ENCODE measurements at places on chromosomes 5 and 9. TPM values are rescaled to one million over a fixed set of nuclear protein-coding genes. Genes with fewer than 3 reads are reported as not detected.

GRCh38 chr5:36669015-36669651 lies 62.7 kb downstream of the SLC1A3 start:
- DNase-seq = no peak

GRCh38 chr9:36597412-36598178 lies 24.9 kb downstream of the MELK start:
- peak; percentile 60 for DNase-seq

GRCh38 chr9:129177791-129178567 lies at the start of gene IER5L:
TSS of gene IER5L (minus strand) at chr9:129178261. CDS start at chr9:129178052, 209 bp downstream.
- DNase-seq = peak; percentile 97

DNA sequence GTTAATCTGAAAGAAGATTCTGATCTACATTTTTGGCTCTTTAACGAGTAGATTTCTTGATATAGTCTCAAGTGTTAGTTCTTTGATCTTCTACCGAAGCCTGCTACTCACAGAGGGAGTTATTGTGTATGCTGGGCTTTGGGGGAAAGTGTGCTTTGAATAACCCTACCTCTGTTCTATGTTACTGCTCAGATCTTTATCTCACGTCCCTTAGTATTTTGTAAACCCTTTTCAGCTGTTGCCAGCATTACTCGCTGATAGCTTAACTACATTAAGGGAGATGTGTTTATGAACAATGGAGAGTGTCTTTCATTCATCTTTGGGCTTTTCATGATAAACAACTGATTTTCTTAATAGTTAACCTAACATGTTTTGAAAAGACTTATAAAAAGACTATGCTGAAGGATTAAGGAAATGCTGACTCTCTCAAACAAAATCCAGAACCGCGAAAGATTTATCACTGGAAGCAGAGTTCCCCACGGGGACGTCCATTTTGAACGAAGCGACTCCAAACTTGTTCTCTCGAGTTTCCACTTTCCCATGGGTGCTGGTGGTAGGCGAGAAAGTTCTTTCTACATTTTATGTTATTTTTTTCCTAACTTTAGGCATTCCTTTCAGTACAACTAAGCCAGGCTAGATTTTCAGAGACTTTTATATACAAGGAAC lies 27.9 kb upstream of the ALDH1A1 start:
- peak; percentile 48 for DNase-seq

GRCh38 chr5:135750506-135750905 lies 84.0 kb upstream of the SLC25A48 start:
- DNase-seq = no peak

GRCh38 chr5:133778636-133779035 lies 166.3 kb upstream of the FSTL4 start:
- DNase-seq = no peak

GRCh38 chr9:83458530-83458929 lies 79.7 kb downstream of the FRMD3 start:
- DNase-seq = no peak

OBP2B gene
- total RNA-seq = not detected

DNA sequence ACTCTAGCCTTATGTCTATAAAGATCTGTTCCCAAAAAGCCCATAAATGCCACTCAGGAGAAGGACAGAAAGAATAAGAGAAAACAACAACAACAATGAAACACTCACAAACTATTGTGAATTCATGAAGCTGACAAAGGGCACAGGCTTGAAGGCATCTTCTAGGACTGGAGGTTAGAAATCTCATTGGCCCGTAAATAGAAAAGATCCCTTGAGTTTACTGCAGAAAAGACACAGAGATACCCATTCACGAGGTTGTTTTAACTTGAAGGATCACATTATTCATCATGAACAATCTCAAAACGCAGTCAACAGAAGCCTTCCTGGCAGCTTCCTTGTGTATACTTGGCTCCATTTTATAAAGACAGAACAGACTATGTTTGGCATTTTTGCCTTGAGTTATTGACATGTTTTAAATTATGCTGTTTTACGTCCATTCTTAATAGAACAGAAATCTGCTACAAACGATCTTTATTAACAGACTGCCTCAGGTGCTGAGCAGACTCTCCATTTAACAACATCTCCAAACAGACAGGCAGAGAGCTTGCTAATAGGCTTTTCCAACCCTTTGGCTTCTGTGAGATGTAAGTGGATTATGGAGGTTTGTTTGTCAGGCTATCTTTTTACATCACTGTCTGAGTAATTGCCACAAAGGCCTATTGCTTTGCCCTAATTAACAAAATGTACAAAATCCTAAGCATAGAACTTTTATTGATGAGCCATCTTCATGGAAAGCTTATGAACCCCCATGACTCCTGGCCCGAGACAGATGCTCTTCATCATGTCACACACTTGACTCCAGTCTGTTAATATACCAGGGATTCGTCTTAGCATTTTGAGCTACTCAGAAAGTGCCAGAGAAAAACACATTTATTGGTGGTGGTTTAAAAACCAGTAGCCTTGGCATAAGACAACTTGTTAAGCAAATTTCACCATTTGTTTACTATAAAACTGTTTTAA lies 735.3 kb upstream of the ZNF608 start:
- peak; percentile 29 for DNase-seq

DNA sequence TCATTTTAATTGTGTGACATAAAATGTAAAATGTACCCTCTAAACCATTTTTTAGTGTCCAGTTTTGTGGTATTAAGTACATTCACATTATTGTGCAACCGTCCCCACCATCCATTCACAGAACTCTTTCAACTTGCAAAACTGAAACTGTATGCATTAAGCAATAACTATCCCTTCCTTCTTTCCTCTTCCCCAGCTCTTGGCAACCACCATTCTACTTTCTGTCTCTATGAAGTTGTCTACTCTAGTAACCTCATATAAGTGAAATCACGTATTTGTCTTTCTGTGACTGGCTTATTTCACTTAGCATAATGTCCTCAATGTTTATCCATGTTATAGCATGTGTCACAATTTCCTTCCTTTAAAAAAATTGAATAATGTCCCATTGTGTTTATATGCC lies 142.4 kb downstream of the C9orf152 start:
- DNase-seq = peak; percentile 93

DNA sequence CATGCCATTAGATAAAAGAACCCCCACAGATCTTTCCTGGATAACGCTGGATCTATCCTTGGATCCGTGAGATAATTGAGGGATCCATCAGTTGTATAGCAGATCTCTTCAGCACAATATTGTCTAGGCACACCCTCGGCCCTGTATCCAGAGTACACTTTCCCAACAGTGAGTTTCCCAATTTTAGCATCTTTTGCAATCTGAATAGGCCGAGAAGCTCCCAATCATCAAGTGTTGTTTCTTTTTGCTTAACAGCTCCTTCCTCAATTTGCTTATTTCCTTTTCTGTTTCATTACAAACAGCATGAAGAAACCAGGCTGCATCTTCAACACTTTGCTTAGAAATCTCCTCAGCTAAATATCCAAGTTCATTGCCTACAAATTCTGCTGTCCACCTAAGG lies 4.4 kb upstream of the SPTLC1 start:
- no peak for DNase-seq

SPINK7 gene
- total RNA-seq = not detected

DNA sequence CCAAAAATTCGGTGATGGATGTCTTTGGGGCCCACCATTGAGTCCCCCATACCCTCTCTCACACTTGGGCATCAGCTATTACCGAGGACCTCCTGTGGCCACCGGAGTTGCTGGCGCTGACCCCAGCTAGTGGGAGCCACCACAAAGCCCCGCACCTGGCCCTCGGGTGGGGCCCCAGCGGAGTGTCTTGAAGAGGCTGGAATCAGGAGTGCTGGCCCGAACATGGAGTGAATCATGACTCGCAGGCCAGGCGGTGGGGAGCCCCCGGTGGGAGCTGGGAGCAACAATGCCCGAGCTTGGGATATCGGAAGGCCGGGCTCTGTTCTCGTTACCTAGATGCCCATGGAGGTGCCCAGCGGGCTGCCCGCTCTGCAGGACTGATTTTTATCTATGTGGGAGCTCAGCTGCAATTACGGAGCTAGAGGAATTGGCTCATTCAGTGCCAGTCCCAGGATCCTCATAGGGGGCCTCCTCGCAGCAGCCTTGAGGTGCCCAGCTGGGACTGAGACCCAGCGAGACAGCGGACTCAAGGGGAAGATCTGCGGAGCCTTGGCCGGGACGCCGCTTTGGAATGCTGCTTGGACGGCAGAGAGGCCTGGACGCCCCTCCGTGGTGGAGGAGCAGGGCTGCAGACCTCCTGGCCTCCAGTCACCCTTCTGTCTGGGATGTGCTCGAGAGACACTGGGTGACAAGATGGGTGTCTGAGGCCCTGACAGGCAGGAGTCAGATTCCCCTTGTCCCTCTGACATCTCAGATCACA lies 70.8 kb downstream of the PSMB7 start:
- DNase-seq = no peak

- no peak for DNase-seq
These were observed 1.0 kb downstream of the CSF1R start for GRCh38 chr5:150085191-150085912.

DNA sequence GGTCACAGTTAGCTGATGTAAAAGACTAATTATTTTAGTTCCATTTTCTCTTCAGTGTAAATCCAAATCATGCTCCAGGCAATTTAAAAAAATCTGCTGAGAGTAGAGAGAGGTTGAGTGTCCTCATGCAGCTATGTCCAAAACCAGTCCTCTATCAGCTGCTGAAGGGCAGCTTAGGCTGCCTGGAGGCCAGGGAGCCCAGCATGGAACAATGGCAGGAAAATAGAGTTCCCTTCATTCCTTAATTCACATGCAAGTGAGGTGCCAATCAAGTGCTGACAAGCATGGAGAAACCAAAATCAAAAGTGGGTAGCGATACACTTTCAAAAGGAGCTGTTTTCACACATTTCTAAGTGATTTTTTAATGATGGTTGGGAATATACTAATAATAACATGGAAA lies 78.3 kb upstream of the POU5F2 start:
- DNase-seq = no peak

SPATA31D1 gene
- not detected for total RNA-seq

ANKRD20A1 gene
- total RNA-seq = not detected

- no peak for DNase-seq
These were observed 98.4 kb downstream of the FBXO38 start for GRCh38 chr5:148482196-148482595.

- DNase-seq = no peak
These were observed 200.8 kb downstream of the CRB2 start for GRCh38 chr9:123556464-123557435.

ACTL7A gene
- total RNA-seq = not detected

Data from fibroblast of villous mesenchyme (primary cell).